RPMI8226 (cell line): ENCODE measurements at places on chromosomes 5 and 9.

GRCh38 chr9:117887383-117887782 lies 183.2 kb downstream of the TLR4 start:
- DNase-seq: no peak

DNA sequence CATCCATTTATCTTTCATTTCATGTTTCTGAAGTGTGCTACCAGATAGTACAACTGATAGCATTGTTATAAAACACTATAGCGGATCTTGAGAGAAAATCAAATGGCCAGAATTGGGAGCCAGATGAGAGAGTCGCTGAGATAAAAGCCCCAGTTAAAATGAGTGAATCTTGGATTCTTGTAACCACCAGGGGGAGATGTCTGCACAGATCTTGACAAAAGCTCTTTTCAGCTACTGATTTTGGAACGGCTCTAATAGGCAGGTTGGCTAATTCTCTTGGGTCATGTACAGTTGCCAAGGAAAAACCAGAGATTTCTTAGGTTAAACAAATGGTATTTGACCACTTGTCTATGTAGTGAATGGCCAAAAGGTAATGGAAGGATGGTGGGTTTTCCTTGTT lies 21.7 kb downstream of the F2RL2 start:
- peak; percentile 70 for DNase-seq

- no peak for DNase-seq
These were observed 402.6 kb downstream of the PLK2 start for GRCh38 chr5:58057324-58057723.

- DNase-seq: no peak
These were observed 374.9 kb downstream of the TMEM38B start for GRCh38 chr9:106069241-106069640.

GRCh38 chr5:7802855-7803254 lies 48.1 kb downstream of the CFAP90 start:
- DNase-seq: no peak

- DNase-seq: no peak
These were observed 11.0 kb upstream of the TRAF1 start for GRCh38 chr9:120937596-120937995.

- no peak for DNase-seq
These were observed 31.5 kb downstream of the MACROH2A1 start for GRCh38 chr5:135367554-135367953.

GRCh38 chr5:132651838-132652469 lies 6.0 kb upstream of the IL13 start:
- no peak for DNase-seq

GRCh38 chr9:86257391-86257790 lies 2.1 kb downstream of the C9orf153 start:
- no peak for DNase-seq

GRCh38 chr9:121868626-121869025 lies 217.2 kb downstream of the DAB2IP start:
- DNase-seq: no peak
